ENCODE measurements at places on chromosomes 16 and 17.

GRCh38 chr16:61730997-61731396 is 305.2 kb downstream of the CDH8 start:
- DNase-seq: peak; percentile 44

- DNase-seq: no peak
These were observed 36.3 kb upstream of the BCAR1 start for GRCh38 chr16:75287708-75288107.

DNA sequence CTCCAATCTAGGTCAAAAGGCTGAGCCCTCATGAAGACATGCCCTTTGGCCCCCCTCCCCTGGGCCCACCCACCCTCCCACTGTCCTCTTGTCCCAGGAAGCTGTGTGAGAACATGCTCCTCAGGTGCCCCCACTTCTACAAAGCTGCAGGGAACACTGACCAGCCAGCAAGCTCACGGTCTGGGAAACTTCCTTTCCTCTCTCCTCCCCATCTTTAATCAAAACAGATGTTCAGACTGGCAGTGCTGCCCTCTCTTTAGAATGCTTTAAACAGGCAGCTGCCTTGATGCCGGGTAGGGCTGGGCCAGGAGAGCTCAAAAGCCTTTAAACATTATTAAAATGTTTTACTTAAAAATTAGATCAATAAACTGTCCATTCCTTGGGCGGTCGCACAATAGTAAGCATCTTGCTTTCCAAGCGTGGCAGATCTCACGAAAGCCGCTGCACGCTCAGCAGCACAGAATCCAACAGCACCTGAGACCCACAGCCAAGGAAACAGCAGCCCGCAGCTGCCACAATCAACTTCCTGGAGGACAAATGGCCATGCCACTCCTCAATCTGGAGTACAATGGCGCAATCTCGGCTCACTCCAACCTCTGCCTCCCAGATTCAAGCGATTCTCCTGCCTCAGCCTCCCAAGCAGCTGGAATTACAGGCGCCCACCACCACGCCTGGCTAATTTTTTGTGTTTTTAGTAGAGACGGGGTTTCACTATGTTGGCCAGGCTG is 399.2 kb downstream of the SLC39A11 start:
- no peak for DNase-seq

GRCh38 chr16:3088925-3089716 is 10.0 kb downstream of the ZSCAN10 start:
- DNase-seq: no peak

DNA sequence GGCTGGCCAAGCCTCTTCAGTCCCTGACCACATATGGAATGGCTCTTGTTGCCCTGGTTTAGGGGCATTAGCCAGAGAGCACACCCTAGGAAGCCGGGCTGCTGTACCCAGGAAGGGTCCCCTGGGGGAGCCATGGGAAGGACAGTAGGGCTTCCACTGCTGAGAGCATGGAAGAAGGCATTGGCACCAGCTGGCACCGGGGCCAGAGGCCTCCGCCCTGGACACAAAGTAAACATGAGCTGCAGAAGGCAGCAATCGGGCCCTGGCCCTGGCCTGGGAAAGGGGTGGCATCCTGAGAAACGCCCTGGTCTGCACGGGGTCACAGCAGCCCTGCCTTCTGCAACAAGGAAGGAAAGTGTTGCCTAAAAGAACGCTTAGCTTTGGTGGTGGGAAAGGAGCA is 49.4 kb downstream of the VAC14 start:
- DNase-seq: no peak

DNA sequence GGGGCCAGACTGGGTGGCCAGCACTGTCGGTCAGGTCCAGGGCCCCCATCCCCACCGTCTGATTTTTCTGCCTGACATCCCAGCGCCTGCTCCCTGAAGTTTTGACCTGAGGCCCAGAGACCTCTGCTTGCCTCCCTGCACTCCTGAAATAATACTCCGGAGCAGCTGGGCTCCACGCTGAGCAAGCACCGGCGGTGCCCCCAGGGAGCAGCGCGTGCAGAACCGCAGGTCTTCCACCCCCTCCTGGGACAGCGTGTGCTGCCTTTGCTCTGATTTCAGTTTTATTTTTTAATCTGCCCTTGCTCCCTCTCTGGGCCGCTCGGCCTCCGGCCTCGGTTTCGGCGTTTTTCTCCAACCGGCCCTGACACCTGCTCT is 132.4 kb upstream of the GSE1 start:
- no peak for DNase-seq

- peak; percentile 92 for DNase-seq
These were observed 1.1 kb downstream of the FHOD1 start for GRCh38 chr16:67246081-67246755.

- peak; percentile 98 for DNase-seq
These were observed 150.7 kb downstream of the SOCS1 start for GRCh38 chr16:11105038-11105903.

DNA sequence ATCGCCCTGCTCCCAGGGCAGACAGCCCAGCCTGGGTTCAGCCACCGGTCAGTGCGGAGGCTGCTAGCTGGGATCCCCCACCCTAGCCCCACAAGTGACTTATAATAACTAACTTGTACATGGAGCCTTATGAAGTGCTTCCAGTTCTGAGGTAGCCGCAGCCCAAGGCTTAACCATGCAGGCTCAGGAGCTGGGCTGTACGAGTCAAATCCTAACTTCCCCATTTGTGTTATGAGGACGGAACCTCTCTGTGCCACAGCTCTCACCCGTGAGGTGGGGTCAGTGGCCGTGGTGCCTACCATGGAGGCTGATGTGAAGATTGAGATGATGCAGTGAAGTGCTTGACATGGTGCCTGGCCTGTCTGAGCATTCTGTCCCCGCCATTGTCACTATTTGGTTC is 27.8 kb upstream of the GOSR2 start:
- DNase-seq: no peak

GRCh38 chr16:27829975-27830374 is 233.5 kb downstream of the GSG1L start:
- DNase-seq: no peak

GRCh38 chr16:47213761-47214440 is 70.2 kb upstream of the NETO2 start:
- no peak for DNase-seq

DNA sequence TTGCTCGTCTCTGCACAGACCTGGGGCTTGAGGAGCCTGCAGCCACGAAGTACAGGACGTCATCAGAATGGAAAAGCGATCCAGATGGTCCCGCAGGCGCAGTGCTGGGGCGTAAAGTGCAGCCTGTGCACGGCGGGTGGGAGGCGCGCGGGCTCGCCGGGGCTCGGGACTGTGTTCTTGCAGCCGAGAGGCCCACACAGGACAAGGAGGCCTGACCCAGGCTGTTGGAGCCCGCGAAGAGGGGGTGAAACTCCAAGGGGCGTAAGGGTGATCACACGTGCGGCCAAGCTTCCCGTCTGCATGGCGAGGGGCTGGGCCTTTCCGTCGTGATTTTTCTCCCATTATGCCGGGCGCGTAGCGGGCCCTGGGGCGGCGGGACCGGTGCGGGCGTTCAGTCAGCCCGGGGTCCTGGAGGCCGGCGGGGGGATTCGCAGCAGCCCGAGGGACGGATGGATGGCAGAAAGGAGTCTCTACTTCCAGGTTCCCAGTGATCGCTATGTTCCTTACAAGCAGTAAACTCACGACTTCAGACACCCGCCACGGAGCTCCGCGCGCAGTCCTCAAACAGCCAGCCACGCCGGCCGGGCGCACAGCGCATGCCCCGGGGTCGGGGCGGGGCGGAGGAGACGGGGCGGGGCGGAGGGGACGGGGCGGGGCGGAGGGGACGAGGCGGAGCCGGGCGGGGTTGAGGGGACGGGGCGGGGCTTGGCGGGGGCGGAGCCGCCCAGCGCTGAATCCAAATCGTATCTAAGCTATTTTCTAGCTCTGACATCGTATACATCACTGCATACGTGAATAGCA is 141.0 kb upstream of the KCNJ18 start:
- peak; percentile 70 for DNase-seq

GRCh38 chr16:7140899-7141298 is 191.7 kb upstream of the RBFOX1 start:
- peak; percentile 67 for DNase-seq

- DNase-seq: peak; percentile 85
These were observed 92.8 kb downstream of the AMFR start for GRCh38 chr16:56332464-56333079.

GRCh38 chr16:12317856-12318537 is 341.5 kb downstream of the SNX29 start:
- no peak for DNase-seq

GRCh38 chr16:65532258-65532657 is 410.4 kb upstream of the CDH11 start:
- DNase-seq: no peak

DNA sequence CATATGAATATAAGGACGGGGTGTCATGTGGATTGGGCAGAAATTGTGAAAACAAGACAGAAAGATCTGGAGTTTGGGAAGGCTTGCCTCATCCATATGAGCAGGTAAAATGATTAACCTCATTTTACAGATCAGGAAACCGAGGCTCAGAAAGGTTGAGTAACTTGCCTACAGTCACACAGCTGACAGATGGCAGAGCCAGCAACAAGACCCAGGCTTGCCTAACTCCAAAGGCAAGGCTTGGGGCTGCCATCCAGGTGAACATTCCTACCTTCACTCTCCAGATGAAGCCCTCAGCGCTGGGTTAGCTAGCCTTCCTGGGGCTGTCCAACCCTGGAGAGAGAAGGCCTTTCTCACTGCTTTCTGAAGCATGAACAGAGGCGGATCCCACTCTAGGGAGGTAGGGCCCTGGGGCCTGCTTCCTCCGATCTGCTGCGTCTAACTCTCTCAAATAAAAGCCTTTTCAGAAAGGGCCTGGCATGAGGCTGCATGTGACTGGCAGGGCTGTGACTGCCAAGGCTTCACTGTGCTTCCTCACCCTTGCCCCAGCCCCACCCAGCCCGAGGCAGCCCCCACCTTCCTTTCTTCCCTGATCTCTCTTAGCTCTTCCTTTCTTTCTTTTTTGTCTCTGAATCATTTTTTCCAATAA is 107.8 kb downstream of the GNAO1 start:
- DNase-seq: no peak

GRCh38 chr16:81774348-81774747 is 4.7 kb upstream of the PLCG2 start:
- DNase-seq: no peak

DNA sequence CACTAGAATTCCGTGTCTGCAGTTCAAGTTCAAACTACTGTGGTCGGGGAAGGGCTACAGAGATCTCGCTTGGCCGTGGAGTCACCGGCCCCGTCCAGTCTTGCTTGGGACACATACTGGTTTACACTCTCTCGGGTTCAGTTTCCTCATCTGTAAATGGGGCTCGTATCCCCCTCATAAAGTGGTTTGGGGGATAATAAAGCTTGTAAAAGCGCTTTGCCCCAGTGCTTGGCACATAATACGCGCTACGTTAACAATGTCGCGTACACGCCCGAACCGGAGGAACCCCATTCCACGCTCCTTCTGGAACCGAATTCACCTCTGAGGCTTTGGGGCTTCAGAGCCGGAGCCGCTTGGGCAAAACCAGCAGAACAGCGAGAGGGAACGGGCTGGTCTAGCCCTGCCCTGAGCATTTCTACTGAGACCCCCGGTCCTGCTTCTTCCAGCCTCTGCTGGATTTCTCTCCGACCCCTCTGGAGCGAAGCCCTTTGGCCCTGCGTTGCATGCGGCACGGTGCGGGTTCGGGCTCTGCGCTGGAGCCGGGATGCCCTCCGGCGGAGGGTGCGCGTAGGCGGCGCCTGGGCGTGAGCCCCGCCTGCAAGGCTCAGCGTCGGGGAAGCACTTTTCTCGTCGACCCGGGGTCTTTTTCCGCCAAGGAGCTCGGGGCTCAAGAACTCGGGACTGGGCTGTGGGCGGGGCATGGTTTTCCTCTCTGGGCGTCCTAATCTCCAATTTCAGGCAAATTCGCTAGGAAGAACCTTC is 26.1 kb upstream of the HOXB13 start:
- no peak for DNase-seq

- DNase-seq: no peak
These were observed 33.5 kb upstream of the GOSR1 start for GRCh38 chr17:30443721-30444120.

GRCh38 chr17:260031-260791 is 78.8 kb upstream of the DOC2B start:
- no peak for DNase-seq

- DNase-seq: peak; percentile 71
These were observed 23.2 kb downstream of the DYNC1LI2 start for GRCh38 chr16:66728117-66728787.

- no peak for DNase-seq
These were observed 84.4 kb upstream of the PLCG2 start for GRCh38 chr16:81694494-81695280.

- DNase-seq: no peak
These were observed 22.6 kb downstream of the LRRC36 start for GRCh38 chr16:67349172-67349571.

GRCh38 chr17:78332991-78333390 is 26.9 kb downstream of the SOCS3 start:
- no peak for DNase-seq

- DNase-seq: no peak
These were observed 26.0 kb upstream of the NUDT16L1 start for GRCh38 chr16:4667203-4667963.

DNA sequence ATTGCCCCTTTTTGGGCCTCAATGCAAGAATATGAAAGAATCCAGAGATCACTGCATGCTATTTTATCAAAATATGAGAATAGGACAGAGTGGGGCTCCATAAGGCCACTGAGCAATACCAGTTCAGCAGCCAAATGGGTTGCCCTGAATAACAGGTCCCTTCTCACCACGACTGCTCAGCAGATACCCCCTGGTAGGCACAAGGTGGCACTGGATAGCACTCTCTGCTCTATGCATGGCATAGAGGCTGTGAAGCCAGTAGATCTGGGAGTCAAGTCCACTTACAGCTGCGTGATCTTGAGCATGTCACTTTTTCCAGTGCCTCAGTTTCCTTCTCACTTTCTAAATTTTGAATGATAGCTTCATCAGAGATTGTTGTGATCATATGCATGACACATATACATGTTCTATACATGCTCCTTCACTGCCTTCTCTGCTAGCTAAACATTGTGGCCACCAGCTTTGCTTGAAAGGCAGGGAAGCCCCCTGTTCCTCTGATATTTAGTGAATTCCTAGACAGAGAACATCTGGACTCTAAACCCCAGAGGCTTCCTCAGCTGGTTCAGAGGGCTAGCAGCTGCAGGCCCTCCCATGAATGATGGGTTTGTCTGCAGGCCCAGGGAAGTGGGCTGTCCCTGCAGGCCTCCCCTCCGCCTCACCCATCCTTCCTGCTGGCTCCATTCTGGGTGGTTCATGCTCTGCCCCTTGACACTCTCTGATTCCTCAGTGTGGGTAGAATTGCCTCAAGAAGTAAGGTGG is 84.9 kb upstream of the ASIC2 start:
- no peak for DNase-seq

GRCh38 chr17:76826330-76827068 is 41.7 kb upstream of the MGAT5B start:
- no peak for DNase-seq

DNA sequence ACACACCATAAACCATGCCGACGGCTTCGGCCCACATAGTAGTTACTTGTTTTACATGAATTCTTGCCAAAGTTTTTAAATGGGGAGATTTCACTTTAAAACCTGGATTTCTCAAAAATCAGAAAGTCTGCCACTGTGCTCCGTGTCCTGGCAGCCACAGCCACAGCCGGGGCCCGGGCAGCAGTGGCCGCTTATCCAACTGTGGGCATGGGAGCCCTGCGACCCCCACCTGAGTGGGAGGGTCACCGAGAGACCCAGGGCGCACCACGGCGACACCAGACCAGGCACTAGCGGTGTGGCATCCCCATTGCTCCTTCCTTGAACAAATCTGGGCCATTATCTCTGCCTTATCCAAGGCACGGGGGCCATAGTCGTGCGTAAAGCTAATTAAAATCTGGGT is 30.0 kb downstream of the ZNF469 start:
- no peak for DNase-seq

Measured in mesendoderm (in vitro differentiated cells).